ENCODE measurements at places on chromosomes 4 and X.

DNA sequence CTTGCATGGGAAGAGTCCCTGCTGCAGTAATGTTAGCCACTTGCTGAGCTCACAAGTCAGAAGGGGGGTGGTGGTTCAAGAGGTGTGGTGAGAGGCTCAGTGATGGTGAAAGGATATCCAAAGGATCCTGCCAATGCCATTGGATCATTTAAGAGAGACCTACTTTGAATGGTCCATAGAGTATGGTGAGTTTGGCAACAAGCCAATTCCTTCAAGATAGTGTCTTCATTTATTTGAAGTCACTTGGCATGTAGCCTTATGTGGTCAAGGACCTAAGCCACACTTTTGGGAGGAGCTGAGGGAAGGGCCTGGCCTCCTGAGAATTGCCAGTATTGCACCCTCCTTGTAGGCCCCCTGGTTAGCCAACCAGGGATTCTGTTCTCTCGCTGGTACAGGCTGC, 87.9 kb downstream of the TSPAN7 start:
- DNase-seq: no peak

DNA sequence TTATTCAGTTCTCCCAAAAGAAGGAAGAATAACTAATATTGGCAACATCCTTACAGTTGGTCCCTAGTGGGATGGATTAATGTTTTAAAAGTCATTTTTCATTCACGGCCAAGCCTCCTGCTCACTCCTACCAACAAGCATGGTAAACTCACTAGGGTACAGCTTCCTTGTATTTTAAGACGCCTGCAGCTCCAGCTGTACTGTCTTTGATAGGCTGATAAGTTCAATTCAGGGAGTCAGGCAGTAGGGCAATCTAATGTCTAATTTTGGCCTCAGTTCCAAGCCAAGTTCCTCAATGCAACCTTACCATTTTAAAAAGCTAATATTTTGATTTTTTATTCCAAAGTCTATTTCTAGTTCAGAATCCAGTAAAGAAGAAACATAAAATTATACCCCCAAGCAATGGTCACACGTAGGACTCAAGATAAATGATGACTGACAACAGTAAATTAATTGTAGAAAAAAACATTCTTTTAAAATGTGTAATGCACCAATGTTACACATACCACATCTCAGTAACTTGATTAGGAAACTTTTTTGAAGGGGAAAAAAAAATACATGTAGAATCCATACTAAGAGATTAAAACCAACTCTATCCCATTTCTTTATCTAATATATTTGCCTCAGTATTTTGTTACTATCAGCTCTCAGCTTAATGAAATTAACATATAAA, 9.3 kb downstream of the LCORL start:
- DNase-seq: no peak

- DNase-seq: no peak
These were observed 5.4 kb upstream of the NAA15 start for GRCh38 chr4:139295942-139296299.

DNA sequence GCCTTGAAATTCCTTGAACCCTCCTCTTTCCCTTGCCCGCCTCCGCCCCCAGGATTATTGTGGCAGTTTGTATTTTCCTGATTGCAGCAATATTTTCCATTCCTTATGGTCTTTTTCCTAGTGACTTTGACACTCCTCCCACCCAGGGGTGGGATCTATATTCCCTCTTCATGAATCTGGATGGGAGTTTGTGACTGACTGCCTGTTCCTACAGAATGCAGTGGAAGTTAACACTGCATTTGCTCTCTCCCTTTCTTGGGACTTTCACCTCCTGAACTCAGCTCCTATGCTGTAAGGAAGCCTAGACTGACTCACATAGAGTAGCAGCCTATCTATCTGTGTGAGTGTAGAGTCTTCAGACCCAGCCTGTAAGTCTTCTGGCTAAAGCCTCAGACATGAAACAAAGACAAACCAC, 2.2 kb downstream of the FUNDC2 start:
- no peak for DNase-seq

GRCh38 chr4:90318193-90318592, 191.0 kb downstream of the CCSER1 start:
- DNase-seq: no peak

All from activated CD4-positive, alpha-beta T cell treated with anti-CD3 and anti-CD28 coated beads for 1 hour (primary cell).